ENCODE measurements at places on chromosomes 3 and 15.

DNA sequence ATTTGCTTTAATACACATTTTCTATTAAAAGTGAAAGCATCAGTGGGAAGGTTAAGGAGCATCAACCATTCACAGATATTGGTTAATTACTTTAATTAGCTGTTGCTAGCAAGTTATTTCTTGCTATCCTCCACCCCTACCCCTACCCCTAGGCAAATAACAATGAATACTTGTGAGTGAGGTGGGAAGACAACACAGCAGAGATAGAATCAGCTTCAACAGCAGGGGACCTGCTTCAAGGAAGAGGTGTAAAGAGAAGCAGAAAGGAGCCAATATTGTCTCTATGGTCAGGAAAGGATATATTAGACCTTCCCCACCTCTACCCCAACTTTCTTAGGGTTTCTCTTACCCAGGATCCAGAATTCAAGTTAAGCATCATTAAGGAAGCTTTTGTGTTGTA, 149.4 kb downstream of the SNRK start:
- DNase-seq: no peak

- DNase-seq: no peak
These were observed 64.7 kb downstream of the ISG20 start for GRCh38 chr15:88703533-88703932.

GRCh38 chr3:159828542-159828943, 160.1 kb upstream of the IL12A start:
- DNase-seq: no peak

GRCh38 chr15:79433276-79433990, 1.3 kb downstream of the MINAR1 start:
- DNase-seq: no peak

- peak; percentile 36 for DNase-seq
These were observed 10.3 kb downstream of the RTP1 start for GRCh38 chr3:187207624-187208023.

DNA sequence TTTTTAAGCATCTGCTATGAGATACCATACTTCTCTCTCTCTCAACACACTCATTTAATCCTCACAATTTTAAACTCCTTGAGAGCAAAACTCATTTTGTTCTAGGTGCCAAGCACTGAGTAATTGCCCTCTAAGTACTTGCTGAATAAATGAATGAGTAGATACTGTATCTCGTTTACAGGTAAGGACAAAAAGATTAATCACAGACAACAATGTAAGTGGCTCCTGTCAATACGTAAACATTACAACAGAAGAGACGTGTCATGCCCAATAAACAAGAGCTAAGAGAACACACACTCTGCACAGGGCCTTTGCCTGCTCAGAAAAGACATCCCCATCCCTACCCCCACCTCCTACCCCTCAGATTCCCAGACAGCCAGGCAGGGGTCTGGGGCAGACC, 59.8 kb downstream of the CHSY1 start:
- no peak for DNase-seq

GRCh38 chr15:73397461-73397860, 28.7 kb upstream of the HCN4 start:
- no peak for DNase-seq

- no peak for DNase-seq
These were observed 110.2 kb downstream of the ST8SIA2 start for GRCh38 chr15:92503889-92504288.

- no peak for DNase-seq
These were observed 8.3 kb upstream of the TASOR start for GRCh38 chr3:56691165-56692000.

DNA sequence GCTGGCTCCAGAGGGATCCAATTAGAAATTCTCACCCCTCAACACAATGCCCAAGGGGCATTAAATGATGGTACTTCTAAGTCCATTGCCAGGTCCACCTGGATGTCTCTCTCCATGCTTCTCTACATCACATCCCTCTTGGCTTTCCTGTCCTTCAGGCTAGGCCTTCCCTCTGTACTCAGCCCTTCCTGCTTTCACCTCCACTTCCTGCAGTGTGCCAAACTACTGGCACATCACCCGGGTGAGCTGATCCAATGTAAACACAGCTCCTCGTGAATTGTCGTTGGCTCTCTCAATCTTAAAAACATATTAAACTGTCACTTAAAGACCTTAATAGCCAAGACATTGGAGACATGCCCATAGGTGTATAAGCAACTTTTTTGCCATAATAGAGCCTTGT, 4.0 kb downstream of the LMCD1 start:
- DNase-seq: no peak

DNA sequence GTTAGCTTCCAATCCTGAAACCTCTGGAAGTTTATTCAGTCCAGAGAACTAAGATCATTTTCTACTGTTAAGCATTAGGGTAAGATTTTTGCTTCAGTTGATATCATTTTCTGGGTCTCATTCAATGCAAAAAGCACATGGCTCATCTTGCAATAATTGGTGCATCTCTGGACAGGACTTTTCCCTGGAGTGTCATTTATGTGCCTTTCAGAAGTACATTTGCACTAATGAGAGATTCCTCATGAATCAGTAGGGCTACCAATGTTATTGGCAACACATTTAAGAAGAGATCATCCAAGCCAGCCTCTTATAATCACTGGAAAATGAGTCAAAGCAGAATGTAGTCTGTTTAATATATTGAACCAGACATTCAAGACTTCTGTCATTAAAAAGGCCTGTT, 224.2 kb upstream of the CHRNA7 start:
- no peak for DNase-seq

GRCh38 chr15:52039925-52040781, 21.1 kb downstream of the MAPK6 start:
- peak; percentile 76 for DNase-seq

DNA sequence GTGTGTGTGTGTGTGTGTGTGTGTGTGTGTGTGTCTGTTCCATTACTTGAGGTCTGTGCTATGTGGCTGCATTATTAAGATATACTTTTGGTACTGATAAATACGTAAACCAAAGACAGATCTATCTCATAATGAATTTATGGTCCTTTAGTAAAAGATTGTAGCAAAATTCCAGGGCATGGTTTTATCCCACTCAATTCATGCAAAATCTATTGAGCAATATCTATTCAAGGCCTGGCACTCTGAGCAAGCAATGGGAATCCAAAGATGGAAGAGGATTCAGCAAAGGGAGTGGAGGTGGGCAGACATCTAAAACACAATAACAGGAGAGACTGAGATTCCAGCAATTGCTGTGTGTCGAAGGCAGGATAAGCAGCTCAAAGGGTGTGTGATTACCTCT, 86.8 kb downstream of the RFTN1 start:
- no peak for DNase-seq

DNA sequence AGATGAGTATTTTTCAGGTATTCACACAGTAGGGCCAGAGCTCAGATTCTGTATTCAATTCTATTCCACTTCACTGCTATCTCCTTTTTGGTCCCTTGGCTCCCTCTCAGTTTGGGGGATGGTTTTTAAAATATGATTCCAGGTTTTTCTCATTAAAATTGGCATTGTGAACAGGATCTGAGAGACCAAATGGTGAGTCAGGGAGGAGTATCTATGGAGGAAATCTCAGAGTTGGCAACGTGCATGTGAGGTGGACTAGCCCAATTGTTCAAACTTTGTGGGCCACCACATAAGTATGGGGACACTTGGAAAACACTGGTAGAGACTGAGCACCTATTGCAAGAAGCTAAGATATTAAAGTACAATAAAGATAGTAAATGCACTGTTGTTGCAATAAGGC, 53.9 kb upstream of the TTC14 start:
- DNase-seq: no peak
